GM12878 (cell line): ENCODE measurements at places on chromosomes 5 and 9. TPM values are rescaled to one million over a fixed set of nuclear protein-coding genes. Genes with fewer than 3 reads are reported as not detected.

The LHX6 gene
- total RNA-seq: not detected in 2 replicates

The ANKRD55 gene
- total RNA-seq: not detected in 2 replicates

The NKD2 gene
- total RNA-seq: 0.13 and 0.26 TPM in 2 replicates

The FGD3 gene
- 13.2 and 14.4 TPM in 2 replicates for total RNA-seq

The QRFP gene
- total RNA-seq: not detected in 2 replicates

The HOMER1 gene
- total RNA-seq: 9.2 and 12.9 TPM in 2 replicates

The ANKRD18B gene
- total RNA-seq: not detected in 2 replicates
